ENCODE measurements at places on chromosomes 2 and 18.
A peak's percentile ranks its signal among the peaks of the same experiment; 100 is the strongest.

DNA sequence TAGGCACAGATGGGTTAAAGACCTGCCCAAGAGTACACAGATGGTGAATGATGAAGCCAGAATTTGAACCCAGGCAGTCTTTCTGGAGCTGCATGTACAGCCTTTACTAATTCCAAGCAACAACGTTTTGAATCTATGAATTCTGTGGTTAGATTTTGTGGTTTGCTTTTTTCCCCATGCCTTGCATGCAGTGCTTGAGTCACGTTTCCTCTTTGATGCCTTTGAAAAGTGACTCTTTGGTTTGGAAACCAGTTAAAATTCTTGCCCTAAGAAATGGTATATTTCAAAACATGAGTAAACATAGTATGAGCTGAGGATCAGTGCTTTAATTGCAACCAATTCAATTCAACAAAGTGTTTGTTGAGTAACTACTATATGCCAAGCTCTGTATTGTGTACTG lies 48.2 kb upstream of the PPM1B start:
- DNase-seq, result no peak

- peak; percentile 22 for DNase-seq
Observed at GRCh38 chr2:174342686-174343342, 8.1 kb downstream of the SP9 start.

GRCh38 chr2:54608224-54608623 lies 115.2 kb upstream of the EML6 start:
- no peak for DNase-seq

DNA sequence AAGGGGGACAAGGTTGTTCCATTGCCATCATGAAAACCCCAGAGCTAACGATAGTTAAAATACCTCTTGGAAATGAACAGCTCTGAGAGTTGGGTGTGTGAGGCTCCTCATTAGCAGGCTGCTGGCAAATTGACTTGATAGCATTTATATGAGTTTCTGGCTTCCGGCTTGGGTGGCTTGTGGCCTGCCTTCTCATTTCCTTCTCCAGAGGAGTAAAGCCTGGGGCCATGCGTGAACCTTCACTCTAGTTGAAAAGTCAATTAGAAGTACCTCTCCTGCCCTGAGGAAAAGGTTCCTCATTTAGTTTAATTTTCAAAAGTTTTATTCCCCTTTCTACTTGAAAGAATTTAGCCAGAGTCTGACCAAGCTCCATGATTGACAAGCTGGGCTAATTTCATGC lies 67.1 kb downstream of the MGAT5 start:
- DNase-seq, result peak; percentile 6

DNA sequence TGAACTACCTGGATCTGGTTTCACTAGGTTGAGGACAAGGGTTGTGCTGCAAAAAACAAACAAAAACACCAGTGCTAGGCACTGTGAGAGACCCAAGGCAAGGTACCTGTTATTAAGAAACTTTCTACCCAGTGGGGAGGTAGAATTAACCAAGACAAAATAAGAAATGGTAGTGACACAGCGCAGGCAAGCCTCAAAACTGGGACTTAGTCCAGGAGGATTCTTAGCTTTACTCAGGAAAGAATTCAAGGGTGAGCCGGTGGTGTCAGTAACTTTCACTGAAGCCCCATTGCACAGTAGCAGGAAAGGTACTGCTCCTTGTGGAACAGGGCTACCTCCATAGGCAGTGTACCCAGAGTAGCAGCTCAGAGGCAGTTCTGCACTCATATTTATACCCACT lies 131.6 kb downstream of the SCG2 start:
- no peak for DNase-seq

- DNase-seq, result no peak
Observed at GRCh38 chr2:19936203-19936602, 34.4 kb upstream of the TTC32 start.

GRCh38 chr2:30287190-30287840 lies 56.0 kb downstream of the LBH start:
- DNase-seq, result no peak

DNA sequence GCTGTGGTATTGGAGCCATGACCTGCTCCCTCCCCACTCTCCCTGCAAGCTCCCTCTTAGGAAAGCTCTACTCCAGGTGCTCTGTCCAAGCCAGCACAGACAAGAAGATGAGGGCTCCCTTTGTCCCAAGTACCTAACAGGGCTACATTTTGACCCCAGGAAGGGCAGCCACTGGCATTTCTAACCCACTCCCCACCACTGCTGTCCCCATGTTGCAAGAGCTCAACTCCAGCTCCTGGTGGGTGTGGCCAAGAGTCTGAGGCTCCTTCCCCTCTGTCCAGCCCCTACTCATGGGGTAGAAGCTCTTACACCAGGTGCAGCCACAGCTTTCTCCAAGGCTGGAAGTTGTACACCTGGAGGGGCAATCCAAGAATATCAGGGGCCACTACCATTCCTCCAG lies 127.0 kb upstream of the NPAS2 start:
- no peak for DNase-seq

DNA sequence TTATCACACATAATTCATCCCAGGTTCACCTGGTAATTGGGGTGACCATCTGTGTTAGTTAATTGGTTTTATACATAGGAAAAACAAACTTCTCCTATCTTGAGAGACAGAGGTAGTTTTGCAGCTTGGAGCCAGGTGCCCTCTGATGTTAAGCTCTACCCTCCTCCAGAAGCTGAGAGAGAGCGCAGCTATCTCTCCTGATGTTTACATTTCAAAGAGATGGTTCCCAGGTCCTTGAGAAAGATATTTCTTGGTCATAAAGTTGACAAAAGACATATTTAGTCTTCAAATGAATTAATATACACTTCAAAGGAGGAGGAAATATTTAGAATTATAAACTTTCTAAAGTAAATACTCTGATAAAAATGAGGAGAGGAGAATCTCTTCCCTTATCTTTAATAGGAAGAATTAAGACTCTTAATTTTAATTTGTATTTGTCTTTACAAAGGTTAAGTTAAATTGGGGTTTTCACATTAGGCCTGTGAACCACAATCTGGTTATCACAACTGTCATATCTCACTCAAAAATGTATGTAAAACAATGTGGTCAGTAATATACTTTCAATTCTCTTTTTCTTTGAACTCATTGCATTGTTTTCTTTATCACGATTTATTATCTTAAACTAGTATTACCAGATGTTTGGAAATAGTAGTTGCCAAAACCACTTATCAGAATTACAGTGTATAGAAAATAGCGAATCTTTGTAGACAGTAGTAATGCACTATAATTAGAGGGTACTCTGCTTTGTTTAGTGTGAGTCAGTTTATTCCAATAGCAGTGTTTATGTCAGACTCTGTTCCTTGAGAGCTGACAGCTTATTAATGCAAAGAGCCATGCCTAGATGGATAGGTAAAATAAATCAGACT lies 26.8 kb downstream of the SERPINB4 start:
- DNase-seq, result no peak

DNA sequence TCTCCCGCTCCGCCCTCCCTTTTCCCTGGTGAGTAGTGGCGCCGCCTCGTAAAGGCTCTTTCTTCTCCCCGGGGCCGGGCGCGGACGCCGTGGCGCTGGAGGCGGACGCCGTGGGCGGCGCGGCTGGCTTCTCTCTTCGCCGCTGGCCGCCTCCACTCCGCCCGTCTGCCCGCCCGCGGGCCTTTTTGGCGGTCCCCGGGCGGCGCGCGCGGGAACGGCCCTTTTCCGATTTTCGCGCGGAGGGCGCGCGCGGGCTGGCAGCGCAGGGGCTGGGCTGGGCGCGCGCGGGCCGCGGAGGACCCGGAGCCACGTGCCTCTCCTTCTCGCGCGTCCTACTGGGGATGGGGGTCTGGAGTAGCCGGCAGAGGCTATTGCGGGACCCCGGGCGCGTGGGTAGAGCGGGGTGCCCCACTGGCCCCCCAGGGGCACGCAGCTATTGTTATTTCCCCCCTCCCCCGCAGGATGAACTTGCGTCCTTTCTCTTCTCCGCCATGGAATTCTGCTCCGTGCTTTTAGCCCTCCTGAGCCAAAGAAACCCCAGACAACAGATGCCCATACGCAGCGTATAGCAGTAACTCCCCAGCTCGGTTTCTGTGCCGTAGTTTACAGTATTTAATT lies 472 bp downstream of the SLC20A1 start:
- peak; percentile 36 for DNase-seq

DNA sequence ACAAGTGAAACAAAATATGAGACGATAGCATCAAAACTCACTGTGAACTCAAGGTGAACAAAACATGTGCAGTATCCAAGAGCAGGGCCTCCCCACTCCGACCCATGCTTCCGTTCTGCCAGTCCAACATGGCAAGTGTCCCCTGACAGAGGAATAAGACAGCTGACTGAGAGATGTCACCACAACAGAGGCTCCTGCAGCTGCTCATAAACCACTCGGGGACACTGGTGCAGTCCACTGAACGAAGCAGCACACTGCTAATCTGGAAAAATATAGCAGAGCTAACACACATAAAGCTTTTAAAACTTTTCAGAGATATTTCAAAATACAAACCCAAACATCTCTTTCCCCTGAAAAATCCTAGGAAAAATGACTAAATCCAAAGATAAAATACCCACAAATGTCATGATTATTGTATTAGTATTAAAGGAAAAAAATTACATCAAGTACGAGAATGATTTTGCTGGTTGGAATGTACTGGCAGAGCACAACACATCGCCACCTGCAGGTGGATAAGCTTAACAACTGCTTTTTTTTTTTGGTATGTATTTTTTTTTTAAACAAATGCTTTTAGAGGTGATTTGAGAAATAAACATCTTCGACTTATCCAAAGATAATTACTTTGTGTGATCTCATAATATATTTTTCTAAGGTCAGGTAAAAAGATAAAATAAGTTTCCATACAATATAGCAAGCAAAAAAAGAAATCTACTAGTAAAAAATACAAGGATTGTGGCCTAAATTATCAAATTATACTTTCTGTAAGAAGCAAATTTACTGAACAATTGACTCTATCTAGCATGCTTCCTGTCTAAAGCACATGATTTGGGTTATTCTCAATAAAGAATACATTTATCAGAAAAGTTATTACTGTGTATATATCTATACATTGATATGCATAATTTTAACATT lies 18.6 kb downstream of the THADA start:
- no peak for DNase-seq

DNA sequence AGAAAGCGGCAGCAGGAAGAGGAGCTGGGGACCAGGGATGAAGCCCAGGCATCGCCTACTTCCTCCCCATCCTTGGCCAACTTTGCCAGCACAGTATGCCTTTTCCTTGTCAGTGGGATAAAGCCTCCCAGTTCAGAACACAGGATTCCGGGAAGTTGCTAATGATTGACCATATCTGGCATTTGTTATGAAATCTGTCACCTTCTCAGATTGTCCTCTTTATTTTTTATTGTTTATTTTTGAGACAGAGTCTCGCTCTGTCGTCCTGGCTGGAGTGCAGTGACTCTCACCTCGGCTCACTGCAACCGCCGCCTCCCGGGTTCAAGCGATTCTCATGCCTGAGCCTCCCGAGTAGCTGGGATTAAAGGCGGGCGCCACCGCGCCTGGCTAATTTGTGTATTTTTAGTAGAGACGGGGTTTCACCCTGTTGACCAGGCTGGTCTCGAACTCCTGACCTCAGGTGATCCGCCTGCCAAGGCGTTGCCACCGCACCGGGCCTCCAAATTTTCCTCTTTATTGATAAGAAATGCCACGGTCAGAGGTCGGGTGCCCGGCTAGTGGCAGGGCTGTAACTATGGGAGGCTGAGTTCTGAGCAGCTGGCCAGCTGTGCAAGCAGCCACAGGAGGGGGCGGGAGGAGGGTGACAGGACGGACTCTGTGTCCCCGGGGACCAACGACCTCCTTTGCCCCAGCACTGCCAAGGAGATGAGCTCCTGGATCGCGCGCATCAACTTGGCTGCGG lies 24.4 kb downstream of the PSD4 start:
- no peak for DNase-seq

- no peak for DNase-seq
Observed at GRCh38 chr2:41924709-41925408, 123.0 kb upstream of the PKDCC start.

- no peak for DNase-seq
Observed at GRCh38 chr18:74225193-74225840, 66.4 kb downstream of the CYB5A start.

DNA sequence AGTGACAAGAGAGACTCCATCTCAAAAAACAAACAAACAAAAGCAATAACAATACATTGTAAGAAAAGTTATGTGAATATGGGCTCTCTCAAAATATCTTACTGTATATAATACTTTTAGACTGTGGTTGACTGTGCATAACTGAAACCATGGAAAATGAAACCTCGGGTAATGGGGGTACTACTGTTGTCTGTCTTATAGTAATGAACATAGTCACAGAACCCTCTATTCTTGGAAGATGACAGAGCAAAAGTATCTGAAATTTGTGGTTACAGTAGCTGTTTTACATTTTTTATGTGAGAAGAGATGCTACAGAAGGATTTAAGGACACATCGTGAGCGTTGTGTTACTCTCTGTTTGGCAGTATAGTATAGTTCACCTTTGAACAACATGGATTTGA lies 60.5 kb downstream of the MAP4K4 start:
- no peak for DNase-seq

GRCh38 chr2:200616656-200617055 lies 30.8 kb downstream of the AOX1 start:
- no peak for DNase-seq

GRCh38 chr18:43751203-43751602 lies 473.9 kb upstream of the SYT4 start:
- DNase-seq, result no peak

DNA sequence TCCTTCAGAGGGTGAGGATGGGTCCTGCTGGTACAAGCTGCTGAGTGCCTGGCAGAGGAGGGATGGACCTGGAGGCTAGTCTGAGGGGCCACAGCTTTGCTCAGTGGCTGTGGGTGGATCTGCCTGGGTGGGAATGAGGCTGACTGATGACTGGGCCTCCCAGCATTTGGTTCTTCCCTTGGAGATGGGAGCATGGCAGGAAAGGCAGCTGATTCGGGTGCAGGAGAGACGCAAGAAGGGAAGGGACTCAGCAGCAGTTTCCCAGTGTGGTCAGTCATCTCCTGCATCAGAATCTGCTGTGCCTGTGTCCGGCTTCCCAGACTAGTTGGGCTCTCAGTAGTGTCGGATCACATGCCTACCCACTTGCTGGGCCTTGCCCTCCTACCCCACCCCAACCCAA lies 7.3 kb downstream of the WIPF1 start:
- DNase-seq, result no peak

DNA sequence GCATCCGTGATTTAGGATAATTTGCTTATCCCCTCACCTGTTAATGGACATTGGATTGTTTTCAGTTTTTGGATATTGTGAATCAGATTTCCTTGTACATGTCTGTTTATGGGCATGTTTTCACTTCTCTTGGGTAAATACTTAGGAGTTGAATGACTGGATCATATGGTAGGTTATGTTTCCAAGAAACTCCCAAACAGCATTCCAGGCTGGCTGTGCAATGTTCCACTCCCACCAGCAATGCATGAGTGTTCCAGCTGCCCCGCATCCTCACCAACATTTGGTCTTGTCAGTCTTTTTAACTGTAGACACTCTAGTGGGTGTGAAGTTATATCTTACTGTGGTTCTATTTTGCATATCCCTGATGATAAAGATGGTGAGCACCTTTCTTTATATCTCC lies 8.9 kb upstream of the LRRFIP1 start:
- DNase-seq, result no peak

GRCh38 chr2:187403568-187404260 lies 44.3 kb downstream of the CALCRL start:
- DNase-seq, result no peak

- DNase-seq, result no peak
Observed at GRCh38 chr2:109715313-109715805, 78.7 kb upstream of the RGPD5 start.
